ENCODE measurements at places on chromosomes 11 and 22. TPM values are rescaled to one million over a fixed set of nuclear protein-coding genes. Genes with fewer than 3 reads are reported as not detected.

The RIMBP3B gene
- 0.17 TPM for polyA plus RNA-seq

DNA sequence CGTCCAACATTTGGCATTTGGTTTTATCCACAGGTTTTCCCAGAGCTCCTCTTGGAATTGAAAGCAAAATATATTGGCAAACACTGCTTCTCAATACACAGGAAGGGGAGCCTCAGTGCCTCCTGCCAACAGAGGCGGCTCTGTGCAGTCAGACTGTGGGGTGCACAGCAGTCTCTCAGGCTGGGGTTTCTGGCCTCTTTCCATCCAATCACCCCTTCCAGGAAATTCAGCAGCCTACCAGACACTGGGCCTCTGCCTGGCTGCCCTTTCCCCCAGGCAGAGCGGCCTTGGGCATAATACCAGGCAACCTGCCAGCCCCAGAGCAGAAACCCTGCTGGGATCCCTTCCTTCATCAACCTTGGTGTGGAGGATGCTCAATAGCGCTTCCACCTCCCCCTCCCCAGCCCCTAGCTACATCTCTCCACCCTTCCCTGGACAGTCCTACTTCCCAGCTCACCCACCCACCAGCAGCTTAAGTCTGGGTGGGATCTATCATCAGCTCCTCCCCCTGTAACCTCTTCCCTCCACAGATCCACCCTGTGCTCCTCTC is 17.8 kb upstream of the RAPSN start:
- DNase-seq = no peak
- no peaks in the 10 kb centered on the region for H3K27me3 ChIP-seq
- no peak overlapping the region for H3K27ac ChIP-seq
- no peak overlapping the region for H3K4me3 ChIP-seq

GRCh38 chr11:75324740-75325139 is 26.7 kb downstream of the ARRB1 start:
- H3K4me1 ChIP-seq = peaks cover 13% of the 10 kb centered on the region
- no peak overlapping the region for H3K27ac ChIP-seq
- peaks cover 37% of the 10 kb centered on the region for H3K36me3 ChIP-seq
- no peak overlapping the region for H3K4me3 ChIP-seq
- H3K27me3 ChIP-seq = no peaks in the 10 kb centered on the region
- DNase-seq = no peak

DNA sequence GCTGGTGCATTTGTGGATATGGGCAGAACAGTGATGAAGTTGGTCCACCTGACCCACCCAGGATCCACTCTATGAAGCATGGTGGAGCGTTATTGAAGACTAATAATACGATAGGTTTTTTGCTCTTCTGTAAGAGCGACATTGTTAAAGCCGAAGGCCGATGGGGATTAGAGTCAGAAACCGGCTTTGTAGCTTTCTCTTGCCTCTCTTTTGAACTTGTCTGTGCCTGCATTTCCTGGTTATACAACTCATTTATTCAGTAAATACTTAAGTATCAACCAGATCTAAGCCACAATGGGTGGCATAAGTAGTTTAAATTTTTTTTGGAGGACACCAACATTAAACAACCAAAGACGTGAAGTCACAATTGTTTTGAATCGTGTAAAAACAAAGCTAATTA is 93.4 kb downstream of the ARHGAP42 start:
- H3K4me3 ChIP-seq = no peak overlapping the region
- no peaks in the 10 kb centered on the region for H3K4me1 ChIP-seq
- no peak for DNase-seq
- H3K36me3 ChIP-seq = no peaks in the 10 kb centered on the region

DNA sequence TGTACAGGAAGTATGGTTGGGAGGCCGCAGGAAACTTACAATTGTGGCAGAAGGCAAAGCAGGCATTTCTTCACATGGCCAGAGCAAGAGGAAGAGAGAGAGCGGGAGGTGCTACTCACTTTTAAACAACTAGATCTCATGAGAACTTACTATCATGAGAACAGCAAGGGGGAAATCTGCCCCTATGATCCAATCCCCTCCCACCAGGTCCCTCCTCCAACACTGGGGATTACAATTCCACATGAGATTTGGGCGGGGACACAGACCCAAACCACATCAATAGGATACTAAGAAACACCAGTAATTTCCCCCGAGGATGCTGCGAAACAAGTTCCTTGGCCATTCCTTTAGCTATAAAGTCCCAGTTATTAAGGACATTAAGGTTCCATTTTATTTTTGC is 94.1 kb upstream of the SC5D start:
- no peaks in the 10 kb centered on the region for H3K36me3 ChIP-seq
- DNase-seq = no peak
- no peak overlapping the region for H3K27ac ChIP-seq
- no peaks in the 10 kb centered on the region for H3K4me1 ChIP-seq

All from CD14-positive monocyte (primary cell).